T-helper 9 cell (primary cell): ENCODE measurements at places on chromosomes 1 and 21.
A peak's percentile ranks its signal among the peaks of the same experiment; 100 is the strongest.

- no peak for DNase-seq
Observed at GRCh38 chr1:216566641-216567205, 143.5 kb upstream of the USH2A start.

DNA sequence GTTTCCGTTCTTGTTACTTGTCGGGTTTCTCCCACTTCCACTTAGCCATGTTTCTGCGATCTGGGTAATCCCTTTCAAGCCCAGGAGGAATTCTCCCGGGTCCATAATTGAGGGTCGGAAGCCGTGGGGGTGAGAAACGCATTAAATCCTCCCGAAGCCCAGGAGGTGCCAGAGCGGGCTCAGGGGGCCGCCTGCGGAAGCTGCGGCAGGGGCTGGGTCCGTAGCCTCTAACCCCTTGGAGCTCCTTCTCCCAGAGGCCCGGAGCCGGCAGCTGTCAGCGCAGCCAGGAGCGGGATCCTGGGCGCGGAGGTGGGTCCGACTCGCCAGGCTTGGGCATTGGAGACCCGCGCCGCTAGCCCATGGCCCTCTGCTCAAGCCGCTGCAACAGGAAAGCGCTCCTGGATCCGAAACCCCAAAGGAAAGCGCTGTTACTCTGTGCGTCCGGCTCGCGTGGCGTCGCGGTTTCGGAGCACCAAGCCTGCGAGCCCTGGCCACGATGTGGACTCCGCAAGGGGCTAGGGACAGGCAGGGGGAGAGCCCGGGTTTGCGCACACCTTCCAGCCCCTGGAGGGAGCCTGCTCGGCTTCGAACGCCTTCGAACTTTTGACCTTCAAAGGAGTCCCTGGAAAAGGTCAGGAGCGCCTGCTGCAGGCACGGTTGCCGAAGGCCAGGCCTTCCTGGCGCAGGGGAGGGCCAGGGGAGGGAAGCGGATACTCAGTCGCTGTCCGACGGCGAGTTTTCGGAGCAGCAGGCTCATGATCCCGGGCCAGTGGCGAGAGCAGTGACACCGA, 1.7 kb upstream of the SIM2 start:
- no peak for DNase-seq

DNA sequence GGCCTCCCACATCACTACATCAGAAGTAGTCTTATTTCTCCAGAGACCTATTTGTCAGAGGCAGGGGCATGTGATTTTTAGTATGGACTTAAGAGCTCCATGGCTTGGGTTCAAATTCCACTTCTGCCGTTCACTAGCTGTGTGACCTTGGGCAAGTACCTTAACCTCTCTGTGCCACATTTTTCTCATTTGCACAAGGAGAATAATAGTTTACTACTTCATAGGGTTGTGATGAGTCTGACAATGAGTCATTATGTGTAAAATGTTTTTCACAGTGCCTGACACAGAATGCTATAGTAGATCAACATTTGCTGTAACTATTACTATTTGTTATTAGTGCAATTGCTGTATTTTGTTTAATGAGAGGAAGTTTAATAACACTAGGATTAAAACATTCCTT, 200.6 kb downstream of the PRDM2 start:
- no peak for DNase-seq

DNA sequence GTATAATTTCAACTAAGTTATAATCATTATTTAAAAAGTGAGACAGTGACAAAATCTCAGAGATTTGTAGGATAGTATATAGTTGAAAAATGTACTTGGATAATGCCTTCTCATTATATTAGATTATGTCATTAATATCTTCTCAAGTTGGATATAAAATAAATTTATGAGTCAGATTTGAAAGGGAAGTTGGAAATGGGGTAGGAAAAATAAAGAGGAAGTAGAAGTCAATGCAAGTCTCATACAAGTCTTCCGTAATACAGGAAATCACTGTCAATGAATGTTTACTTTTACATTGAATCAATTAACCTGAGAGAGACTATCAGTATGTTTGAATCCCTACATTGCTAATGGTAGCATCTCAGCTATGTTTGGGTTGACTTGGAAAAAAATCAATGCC, 16.2 kb upstream of the RNPC3 start:
- DNase-seq = no peak

GRCh38 chr1:234662148-234662547, 52.2 kb upstream of the IRF2BP2 start:
- DNase-seq = no peak

GRCh38 chr1:203308328-203308922, 3.1 kb downstream of the BTG2 start:
- no peak for DNase-seq

- DNase-seq = no peak
Observed at GRCh38 chr1:46171351-46171750, 3.5 kb upstream of the TSPAN1 start.

DNA sequence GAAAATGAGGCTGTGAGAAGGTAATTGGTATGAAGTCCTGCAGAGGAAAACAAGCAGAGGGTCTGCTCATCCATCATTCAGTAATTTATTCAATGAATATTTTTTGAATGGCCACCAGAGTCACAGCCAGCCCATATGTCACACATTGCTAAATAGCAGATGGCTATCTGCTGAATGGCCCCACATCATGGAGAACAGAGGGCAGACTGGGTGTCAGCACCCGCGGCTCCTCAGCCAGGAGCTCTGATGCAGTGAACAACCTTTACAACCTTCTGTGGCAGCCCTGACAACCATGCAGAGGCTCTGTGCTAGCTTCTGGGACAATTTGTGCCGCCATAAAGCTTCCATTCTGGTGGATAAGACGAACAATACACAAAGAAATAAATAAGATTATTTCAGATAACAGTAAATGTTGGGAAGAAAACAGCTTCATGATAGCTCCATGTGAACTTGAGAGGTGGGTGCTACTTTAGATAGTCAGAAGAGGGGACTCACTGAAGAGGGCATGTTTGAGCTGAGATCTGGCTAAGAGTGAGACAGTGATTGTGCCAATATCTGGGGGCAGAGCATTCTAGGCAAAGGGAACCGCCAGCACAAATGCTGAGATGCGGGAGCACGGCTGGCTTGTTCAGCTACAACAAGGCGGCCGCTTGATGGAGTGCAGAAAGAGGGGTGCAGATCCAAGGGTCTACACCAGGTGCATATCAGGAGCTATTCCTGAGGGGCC, 2.8 kb upstream of the C1orf210 start:
- no peak for DNase-seq

DNA sequence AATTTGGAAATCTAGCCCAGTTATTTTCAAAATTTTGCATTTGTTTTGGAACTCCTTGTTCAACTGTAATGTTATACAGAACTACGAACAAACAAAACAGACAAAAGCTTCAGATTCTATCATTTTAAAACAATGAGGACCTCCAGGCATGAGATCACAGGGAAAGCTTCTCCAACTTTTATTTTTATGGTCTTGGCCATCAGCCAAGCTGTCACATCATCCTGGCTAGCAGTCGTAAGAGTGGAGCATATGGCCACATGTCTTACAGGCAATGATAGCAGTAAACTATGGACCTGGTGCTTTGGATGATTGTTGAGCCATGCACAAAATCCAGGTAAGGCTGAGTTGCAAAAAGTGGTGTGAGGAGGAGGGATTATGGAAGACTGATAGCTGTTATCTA, 299.6 kb downstream of the LMX1A start:
- no peak for DNase-seq

DNA sequence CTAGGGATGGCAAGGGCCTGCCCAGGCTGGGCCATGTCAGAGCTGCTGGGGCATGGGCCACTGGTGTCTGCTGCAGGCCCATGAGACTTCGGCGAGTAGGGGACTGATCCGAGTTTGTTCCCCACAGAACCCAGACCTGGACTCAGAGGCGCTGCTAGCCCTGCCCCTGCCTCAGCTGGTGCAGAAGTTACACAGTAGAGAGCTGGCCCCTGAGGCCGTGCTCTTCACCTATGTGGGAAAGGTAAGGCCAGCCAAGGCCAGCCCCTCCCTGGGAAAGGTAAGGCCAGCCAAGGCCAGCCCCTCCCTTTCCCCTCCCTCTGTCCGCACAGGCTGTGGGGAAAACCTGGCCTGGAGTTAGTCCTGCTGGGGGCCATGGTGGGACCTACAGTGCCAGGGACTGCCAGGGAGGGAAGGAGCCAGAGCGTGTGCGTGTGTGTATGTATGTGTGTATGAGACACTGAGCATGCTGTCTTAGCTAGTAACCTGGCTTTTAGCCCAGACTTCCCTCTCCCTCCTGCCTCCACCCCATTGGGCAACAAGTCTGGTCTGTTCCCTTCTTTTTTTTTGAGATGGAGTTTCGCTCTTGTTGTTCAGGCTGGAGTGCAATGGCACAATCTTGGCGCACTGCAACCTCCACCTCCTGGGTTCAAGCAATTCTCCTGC, 8.0 kb downstream of the FAAH start:
- DNase-seq = no peak

GRCh38 chr1:118154220-118154619, 30.8 kb downstream of the SPAG17 start:
- no peak for DNase-seq

DNA sequence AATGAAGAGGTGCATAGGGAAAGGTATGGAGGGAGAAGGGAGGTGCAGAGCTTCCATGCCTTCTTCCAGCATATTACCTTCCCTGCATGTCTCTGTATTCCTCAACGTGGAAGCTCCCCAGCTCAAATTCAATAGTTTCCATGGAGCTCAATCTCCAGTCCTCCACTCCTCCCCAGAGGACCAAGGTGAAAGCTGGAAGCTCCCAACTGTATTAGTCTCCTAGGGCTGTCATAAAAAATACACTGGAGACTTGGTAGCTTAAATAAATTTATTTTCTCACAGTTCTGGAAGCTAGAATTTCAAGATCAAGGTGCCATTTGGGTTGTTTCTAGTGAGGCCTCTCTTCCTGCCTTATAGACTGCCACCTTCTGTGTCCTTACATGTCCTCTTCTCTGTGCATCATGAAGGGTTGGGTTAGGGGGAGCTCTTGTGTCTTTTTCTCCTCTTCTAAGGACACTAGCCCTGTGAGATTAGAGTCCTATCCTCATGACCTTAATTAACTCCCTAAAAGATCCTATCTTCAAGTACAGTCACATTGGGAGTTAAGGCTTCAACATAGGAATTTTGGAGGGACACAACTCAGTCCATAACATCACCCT, 21.9 kb upstream of the RABGGTB start:
- DNase-seq = no peak

- no peak for DNase-seq
Observed at GRCh38 chr1:203371288-203371687, 20.4 kb upstream of the FMOD start.

- no peak for DNase-seq
Observed at GRCh38 chr1:76583235-76583868, 283.9 kb upstream of the ST6GALNAC5 start.

DNA sequence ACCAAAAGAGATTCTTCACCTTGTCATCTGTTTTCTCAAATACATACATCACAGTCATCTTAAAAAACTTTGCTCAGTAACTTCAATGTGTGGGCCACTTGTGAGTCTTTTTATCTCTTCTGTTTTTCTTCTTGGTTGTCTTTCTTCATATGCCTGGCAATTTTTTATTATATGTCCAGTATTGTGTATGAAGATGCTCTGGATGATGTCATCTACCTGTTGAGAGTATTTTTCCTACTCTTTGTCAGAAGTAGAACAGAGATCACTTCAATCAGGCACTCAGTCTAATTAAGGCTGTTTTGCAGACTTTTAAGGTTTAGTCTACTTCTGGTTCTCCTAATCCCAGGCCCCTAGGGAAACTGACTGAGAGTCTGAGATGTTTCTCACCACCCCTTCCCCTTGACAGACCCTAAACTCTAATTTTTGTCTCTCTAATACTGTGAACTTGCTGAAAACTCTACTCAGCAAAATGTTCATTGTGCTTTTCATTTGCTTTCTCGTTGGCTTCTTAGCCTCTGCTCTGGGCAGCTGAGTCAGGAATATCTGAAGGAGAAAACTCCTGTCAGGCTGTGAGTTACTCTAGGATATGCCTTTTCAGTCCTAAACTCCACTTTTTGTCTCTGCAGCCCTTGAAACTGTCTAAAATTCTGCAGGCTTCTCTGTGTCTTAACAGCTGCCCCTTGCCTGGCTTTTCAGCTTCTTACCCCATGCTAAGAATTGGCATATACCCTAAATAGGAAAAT, 33.0 kb upstream of the DNAJC6 start:
- DNase-seq = no peak

DNA sequence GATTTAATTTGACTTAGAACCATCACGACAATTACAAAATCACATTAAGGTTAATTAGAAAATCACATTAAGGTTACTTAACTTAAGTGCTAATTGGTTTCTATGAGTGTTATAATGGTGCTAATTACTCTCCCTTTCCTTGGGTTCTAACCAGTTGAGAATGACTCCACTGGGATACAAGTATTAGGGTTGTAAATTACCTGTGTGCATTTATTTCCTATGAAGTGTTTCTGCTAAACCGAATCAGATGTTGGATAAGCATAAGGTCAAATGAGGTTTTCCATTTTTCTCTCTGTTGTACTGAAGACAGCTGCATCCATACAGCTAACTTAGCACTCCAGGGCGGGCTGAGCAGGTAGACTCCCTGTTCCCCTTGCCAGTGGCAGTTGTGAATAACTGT, 610.3 kb upstream of the TMPRSS15 start:
- no peak for DNase-seq

- DNase-seq = no peak
Observed at GRCh38 chr1:62012836-62013235, 181.8 kb upstream of the L1TD1 start.

GRCh38 chr21:44011579-44012473, at the start of gene TRAPPC10:
Gene TRAPPC10 (plus strand): TSS chr21:44012309. CDS start chr21:44012494, 185 bp downstream.
- peak; percentile 67 for DNase-seq

DNA sequence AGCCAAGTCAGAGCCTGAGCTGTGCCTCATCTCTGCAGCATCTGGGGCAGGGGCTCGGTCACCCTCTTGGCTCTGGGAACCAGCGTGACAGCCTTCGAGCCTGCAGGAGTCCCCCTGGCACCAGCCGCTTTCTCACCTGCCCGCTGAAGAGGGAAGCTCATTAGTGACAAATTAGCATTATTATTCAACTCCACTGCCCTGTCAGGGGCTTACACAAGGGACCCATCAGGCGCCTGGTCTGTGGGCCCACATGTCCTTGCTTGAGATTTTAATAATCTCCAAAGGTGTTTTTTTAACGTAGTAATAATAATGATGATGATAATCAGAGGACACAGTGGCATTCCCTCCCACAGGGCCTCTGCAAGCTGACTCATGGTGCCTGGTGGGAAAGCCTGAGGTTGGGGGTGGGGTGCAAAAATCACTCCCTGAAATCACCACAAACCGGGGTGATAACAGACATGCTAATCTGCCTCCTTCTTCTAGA, 98.1 kb upstream of the IGSF21 start:
- DNase-seq = no peak

- DNase-seq = no peak
Observed at GRCh38 chr1:115890580-115890979, 49.7 kb upstream of the NHLH2 start.

- DNase-seq = no peak
Observed at GRCh38 chr1:17958704-17959103, 148.9 kb upstream of the IGSF21 start.

- DNase-seq = no peak
Observed at GRCh38 chr1:83766241-83766691, 232.7 kb downstream of the TTLL7 start.

GRCh38 chr1:193437785-193438184, 251.4 kb upstream of the B3GALT2 start:
- DNase-seq = no peak

GRCh38 chr1:114554577-114554976, 26.8 kb downstream of the BCAS2 start:
- DNase-seq = no peak

GRCh38 chr1:61368876-61369275, 286.5 kb downstream of the NFIA start:
- DNase-seq = no peak

- no peak for DNase-seq
Observed at GRCh38 chr1:218667781-218668516, 322.8 kb downstream of the TGFB2 start.

- DNase-seq = no peak
Observed at GRCh38 chr1:208587110-208587509, 342.9 kb upstream of the PLXNA2 start.
